IPS DF 6.9 (cell line): ENCODE measurements at places on chromosomes 13 and 19.

DNA sequence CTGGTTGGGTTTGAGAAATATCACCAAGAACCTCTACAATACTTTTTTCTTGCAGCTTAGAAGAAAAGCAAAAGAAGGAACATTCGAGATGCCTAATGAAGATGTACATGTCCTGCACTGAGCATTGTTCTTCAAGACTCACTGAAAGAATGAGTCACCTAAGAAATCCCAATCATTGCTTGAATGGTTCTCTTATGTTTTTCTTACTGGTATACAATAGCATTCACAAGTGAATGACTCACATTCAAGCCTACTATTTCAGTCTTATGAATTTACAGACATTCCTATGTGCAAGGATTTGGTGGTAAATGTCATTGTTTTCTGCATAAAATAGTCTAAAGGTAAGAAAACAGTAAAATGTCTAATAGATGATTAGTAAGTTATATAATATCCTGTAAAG lies 594.6 kb downstream of the PCDH9 start:
- no peak for DNase-seq

GRCh38 chr19:12564016-12564664 lies 12.9 kb upstream of the ZNF564 start:
- DNase-seq = peak; percentile 73

- no peak for DNase-seq
Measured at GRCh38 chr19:45593520-45593919, 8.5 kb downstream of the GPR4 start.

DNA sequence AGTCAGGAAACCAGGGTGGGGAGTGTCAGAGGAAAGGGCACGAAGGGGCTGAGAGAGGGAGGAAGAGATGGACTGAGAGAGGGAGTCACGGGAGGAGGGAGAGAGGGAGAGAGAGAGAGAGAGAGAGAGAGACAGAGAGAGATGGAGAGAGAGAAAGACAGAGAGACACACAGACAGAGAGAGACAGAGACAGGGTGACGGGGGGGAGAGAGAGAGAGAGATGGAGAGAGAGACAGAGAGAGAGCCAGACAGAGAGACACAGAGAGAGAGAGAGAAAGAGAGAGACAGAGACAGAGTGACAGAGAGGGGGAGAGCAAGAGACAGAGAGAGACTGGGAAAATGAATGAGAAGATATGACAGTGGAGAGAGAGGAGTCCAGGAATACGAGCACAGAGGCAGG lies 494 bp upstream of the KLK14 start:
- no peak for DNase-seq

- no peak for DNase-seq
Measured at GRCh38 chr13:110471156-110471832, 90.2 kb downstream of the RAB20 start.
